Activated CD4-positive, CD25-positive, alpha-beta regulatory T cell (primary cell): ENCODE measurements at places on chromosomes 2 and 18.

- no peak for DNase-seq
These were observed 289.2 kb downstream of the ERBB4 start for GRCh38 chr2:212249451-212249850.

DNA sequence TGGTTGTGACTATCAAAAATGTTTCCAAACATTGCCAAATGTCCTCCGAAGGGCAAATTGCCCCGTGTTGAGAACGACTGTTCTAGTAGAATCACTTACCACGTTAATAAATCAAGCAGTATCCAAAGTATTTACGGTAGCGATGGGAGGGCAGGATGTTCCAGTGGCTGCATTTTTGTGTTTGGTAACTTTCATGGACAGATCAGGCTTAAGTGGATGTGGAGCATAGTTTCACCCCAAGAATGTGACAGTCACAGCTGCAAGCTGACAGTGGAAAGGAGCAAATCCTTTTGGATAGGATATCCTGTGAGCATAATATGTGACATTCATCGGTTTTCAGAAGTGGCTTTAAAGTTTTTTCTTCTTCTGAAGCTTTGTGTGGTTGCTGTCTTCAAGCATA is 46.3 kb upstream of the DARS1 start:
- DNase-seq, result no peak

DNA sequence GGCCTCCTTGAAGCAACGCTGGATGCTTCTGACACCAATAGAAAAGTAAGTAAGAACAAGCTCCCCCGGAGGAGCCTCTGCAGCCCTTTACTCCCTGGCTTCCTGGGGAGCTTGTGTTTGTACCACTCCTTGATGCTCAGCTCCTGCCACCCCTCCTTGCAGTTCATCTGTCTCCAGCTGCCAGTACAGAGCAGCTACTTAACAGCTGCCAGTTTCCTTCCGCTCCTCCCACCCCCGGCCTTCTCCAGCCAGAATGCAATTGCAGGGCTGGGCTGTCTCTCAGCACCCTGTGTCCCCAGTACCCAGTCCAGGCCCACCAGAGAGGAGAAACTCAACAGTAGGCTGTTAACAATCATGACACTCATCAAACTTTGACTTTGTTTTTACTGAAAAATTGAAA is 109.4 kb downstream of the AOX1 start:
- no peak for DNase-seq

DNA sequence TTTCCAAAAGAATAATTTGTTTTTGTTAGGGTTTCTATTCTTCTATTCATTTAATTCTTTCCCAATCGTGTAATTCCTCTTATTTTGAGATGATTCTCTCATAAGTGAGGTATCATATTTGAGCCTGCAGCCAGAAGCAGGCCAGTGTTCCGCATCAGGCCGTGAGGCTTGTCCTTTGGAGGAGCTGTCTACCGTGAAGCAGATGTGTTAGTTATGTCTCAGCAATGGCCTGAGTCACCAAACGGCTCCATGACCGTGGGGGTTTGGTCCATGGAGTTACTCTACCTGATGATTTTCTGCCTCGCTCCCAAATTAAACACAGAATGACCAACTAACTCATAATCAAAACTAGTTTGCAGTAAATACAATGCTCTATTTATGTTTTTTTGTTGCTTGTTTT is 64.2 kb upstream of the TMEM87B start:
- DNase-seq, result no peak

DNA sequence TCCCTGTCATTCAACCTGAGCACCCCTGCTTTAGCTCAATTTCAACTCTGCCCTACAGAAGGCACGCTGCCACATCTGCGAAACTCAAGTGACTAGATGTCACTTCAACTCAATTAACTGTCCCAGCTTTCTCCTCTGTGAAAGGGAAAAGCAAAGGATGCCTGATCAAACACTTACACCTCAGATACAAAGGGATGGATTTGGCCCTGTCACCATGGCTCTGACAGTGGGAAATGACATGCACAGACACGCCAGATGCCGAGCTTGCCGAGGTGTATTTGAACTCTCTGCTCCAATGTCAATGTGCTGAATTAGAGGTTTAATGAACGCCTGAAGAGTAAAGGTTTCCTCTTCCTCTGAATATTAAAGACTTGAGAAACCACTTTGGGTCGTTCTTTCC is 481.1 kb downstream of the CBLN2 start:
- DNase-seq, result no peak

GRCh38 chr2:7899241-7899640 is 782.6 kb upstream of the ID2 start:
- DNase-seq, result no peak

DNA sequence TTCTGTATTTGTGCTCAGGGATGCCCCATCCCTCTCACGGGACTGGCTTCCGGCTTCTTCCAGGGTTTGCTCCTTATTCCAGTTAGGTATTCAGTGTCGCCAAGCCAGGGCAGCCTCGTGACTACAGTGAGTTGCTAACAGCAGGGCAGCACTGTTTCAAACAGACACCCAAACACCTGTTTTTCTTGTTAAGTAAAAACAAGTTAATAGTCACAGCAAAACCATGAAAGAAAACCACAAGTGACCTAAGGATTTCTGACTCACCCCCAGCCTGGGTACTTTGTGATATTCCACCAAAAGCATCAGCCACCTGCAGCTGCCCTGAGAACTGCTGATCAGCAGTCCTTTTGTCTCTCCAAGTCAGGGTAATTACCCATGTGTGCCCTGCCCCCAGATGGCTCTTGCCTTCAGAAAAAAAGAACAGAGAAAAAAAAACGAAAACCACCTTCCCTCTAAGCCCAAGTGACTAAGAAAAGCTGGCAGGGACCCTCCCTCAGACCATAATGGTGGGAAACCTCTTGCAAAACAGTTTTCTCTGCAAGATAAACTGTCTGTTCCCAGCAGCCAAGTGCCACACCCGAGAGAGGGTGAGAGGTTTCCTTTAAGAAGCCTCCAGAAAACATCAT is 178.2 kb downstream of the ANAPC1 start:
- DNase-seq, result no peak

- no peak for DNase-seq
These were observed 108.9 kb downstream of the CD226 start for GRCh38 chr18:69838620-69839411.

DNA sequence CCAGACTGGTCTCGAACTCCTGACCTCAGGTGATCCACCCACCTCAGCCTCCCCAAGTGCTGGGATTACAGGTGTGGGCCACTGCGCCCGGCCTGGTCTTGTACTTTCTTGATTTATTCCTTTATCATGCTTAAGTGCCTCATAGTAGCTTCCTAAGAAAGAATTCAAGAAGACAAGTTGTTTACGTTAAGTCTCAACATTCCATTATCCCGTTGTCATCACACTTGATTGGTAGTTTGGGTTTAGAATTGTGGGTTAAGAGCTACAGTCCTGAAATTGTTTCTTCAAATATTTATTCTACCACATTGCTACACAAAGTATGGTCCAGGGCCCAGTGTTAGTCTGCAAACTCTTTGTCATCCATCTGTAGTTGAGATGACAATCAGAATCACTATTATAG is 194.0 kb downstream of the VWC2L start:
- DNase-seq, result no peak

GRCh38 chr2:36301843-36302242 is 53.7 kb upstream of the CRIM1 start:
- no peak for DNase-seq

- no peak for DNase-seq
These were observed 17.8 kb upstream of the TCF4 start for GRCh38 chr18:55605733-55606338.

GRCh38 chr2:64277101-64277849 is 133.1 kb upstream of the PELI1 start:
- no peak for DNase-seq

DNA sequence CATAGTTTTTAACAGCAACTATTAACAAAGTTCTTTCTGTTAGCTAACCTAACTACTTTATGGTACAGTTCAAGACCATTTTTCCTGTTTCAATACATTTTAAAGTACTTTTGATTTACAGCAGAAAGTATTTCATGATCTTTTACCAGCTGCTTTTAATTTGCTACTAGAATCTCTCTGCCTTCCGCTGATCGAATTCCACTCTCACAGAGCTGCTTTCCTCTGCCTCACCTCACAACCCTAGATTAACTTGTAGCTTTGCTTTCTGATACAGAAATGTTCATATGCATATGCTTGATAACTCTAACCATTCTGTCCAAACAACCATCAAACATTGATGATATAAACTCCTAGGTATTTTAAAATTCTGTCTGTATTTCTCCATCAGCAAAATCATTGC is 463.2 kb upstream of the ZEB2 start:
- DNase-seq, result no peak

DNA sequence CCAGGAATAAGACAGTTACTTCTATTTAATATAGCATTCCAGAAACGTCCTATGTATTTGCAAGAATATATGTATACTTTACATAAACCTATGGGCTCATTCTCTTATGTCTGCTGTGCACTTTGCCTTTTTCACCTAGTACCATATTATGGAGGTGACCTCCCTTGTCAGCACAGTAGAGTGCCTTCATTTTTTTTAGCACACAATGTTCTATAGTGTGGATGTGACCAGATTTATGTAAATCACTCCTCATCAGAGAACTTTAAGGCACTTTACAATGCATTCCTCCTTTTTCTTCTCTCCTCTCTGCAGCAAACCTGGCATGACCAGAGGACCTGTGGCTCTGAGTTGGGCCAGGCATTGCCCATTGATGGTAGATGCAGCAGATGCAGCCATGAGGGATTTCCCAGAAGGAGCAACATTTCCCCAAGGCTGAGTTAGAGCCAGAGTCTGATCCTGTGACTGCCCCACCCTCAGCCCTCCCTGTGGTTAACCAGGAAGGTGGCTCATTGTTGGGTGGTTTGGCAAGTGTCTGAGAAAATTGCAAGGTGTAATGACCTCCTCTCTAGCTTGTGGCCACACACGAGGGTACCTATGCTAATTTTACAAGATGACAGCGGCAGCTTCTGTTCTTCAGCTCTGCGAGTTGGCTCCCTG is 76.5 kb upstream of the DLX2 start:
- no peak for DNase-seq

- no peak for DNase-seq
These were observed 12.6 kb upstream of the ICA1L start for GRCh38 chr2:202883987-202884675.

DNA sequence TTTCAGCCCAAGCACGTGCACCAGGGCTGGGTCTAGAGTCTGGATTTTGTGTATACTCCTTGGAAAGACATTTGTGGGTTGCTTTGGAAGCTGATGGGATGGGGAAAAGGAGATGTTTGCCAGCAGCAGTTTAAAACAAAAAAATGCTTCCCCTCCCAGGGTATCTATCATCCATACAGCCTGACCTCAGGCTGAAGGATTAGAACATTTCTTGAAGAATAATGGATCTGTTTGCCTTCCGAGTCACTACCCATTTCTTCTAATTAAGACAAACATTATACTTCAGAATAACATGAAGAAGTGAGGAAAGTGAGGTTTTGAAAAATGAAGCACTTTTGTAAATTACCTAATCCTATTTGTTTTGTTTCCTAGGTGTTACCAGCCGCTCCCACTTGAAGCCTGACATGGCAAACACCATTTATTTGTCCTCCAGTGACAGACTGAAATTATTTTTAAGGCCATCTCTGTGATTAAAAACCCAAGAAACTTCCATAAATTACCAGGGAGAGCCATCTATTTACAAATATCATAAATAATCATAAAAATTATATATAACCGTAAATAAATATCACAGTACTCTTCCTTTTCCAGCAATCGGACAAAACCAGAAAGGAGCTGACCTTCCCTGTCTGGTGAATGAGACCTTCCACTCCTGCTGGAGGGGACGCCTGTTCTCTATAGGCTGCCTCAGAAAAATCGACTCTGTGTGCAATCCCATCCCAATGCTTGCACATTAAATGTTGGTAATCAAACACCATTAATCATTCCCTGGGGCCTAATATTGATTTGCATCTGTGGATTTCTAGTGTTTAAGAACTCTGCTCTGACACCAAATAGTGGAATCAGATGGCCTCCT is 106.8 kb downstream of the C1D start:
- no peak for DNase-seq
